ENCODE measurements at places on chromosomes 13 and 19.

DNA sequence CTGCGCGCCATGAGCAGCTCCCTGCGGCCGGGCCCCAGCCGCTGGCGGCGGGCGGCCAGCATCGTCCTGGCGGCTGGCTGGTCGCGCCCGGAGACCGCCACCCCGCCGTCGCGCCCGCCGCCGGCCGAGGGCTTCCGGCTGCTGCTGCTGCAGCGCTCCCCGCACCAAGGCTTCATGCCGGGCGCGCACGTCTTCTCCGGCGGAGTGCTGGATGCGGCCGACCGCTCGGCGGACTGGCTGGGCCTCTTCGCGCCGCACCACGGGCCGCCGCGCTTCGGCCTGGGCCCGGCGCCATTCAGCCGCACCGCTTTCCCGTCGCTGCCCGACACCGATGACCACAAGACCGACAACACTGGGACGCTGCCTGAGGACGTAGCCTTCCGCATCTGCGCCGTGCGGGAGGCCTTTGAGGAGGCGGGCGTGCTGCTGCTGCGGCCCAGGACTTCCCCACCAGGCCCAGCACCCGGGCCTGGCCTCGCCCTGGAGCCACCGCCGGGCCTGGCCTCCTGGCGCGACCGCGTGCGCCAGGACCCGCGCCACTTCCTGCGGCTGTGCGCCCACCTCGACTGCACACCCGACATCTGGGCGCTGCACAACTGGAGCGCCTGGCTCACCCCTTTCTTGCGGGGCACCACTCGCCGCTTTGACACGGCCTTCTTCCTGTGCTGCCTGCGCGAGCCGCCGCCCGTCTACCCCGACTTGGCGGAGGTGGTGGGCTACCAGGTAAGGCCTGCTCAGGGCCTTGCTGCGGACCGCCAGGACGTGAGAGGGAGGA lies 518 bp downstream of the NUDT19 start:
- DNase-seq = peak; percentile 70

DNA sequence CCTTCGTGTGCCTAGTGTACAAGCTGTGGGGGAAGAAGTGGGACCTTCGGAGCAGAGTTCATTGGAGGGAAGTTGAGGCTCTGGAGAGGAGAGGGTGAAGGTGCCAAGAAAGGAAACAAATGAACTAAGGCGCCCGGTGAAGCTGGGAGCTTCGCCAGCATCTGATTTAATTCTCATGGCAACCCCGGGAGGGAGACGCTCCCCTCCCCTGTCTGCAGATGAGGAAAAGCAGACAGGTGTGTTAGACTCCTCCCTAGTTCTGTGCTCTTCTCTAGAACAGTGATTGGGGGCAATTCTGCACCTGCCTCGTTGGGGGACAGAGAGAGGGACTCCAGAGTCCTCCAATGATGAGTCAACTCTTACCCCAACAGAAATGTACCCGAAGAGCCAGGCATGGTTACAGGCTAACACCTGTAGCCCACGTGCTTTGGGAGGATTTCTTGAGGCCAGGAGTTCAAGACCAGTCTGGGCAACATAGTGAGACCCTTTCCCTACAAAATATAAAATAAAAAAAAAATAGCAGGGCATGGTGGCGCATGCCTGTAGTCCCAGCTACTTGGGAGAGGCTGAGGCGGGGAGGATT lies 4.2 kb downstream of the SSC5D start:
- DNase-seq = peak; percentile 56

DNA sequence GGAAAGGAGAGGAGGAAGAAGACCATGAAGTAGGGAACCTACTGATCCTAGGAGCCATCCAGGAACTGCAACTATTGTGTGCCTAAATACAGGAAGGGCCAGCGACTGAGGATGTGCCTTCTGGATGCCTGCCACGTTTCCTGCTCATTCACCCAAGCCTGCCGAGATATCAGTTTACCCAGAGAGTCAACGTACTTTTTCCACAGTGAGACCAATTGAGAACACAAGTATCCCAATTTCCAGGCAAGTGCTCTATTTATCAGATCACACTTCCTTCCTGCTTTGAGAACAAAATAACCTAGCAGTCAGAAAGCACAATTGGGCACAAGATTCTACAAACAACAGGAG lies 122.4 kb downstream of the AKAP11 start:
- DNase-seq = no peak

DNA sequence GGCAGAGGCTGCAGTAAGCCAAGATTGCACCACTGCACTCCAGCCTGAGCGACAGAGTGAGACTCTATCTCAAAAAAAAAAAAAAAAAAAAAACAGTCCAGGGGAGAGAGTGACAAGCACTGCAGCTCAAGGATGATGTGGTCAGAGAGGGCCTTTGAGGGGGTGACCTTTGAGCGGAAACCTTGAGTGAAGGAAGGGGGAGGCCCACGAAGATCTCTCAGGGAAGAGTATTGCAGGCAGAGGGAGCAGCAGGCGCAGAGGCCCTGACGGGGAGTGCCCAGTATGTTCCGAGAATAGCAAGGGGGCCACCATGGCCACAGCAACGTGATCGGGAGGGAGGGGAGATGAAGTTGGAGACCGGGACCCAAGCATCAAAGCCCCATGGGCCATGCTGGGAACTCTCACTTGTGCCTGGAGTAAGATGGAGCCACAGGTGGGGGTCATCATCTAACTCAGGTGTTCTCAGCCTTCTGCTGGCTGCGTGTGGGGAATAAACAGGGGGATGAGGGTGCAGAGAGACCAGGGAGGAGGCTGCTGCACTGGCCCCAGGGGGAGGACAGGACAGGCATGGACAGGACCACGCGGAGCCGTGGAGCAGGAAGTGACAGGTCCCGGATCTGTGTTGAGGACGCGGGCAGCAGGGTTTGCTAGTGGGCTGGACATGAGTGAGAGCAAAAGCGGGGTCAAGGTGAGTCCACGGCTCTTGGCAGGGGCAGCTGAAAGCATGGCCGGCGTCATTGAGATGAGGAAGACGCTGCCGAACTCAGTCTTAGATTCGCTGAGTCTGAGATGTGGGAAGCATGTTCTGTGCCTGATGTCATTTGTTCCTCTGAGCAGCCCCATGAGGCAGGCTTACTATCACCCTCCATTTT lies 60.4 kb downstream of the DPF1 start:
- no peak for DNase-seq

DNA sequence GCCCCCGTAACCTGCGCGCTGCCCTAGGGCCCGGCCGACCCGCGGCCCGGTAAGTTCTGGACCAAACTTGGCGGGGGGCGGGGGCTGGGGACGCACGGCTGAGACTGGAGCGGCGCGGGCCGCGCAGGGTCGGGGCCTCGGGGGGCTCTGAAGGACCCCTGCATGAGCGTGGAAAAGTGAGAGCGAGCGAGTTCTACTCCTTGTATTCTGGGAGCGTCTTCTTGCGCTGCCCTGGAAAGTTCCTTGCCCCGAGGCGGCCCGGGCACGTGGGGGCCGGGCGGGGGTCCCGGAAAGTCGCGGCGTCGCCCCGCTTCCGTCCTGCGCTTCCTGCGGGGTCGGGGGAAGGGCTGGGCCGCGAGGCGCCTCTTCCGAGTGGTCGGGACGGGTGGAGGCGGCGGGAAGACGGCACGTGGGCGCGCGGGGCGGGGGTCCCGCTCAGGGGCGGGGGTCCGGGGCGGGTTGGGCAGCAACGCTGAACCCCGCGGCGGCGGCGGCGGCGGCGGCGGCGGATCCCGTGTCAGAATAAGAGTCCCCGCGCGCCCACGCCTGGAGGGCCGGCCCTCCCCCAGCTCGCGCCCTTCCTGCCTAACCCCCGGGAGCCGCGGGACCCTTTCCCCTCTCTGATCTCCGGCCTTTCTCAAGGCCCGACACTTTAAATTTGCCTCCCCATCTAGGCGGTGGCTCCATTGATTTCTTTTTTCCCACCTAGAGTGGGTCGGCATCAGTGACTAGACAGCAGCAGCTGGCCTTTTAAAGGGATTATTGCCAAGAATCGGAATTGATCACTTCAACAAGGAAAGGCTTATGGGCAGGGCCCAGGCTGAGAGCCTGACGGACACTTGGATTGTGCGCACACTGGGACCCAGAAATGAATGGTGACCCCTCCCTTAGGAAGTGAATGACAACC lies 749 bp downstream of the GATAD2A start:
- DNase-seq = peak; percentile 53

GRCh38 chr19:35404879-35405622 lies 34.2 kb downstream of the GPR42 start:
- no peak for DNase-seq

DNA sequence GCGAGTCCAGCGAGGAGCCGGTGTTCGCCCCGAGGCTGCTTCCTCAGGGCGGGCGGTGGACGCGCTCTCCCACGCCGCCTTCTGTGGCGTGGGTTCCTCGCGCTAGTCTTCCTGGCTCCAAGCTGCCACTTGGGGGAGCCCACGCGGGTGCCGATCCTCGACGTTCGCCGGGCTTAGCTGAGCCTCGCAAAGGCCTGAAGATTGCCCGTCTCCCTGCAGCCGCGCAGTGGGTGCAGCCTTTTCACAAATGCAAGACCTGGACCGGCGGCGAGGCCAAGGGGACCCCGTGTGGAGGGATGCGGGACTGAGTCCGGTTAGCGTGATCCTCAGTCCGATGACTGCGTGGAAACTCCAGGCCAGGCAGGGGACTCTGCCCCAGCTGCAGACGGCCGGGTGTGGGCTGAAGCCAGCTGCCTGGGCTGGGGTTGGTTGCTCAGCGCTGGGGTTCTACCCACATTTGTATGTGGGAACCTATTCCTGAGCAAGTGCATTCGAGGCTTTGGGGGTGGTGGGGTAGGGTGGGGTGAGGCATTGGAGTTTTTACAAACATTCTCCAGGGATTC lies 16.6 kb upstream of the LRP3 start:
- DNase-seq = peak; percentile 45

DNA sequence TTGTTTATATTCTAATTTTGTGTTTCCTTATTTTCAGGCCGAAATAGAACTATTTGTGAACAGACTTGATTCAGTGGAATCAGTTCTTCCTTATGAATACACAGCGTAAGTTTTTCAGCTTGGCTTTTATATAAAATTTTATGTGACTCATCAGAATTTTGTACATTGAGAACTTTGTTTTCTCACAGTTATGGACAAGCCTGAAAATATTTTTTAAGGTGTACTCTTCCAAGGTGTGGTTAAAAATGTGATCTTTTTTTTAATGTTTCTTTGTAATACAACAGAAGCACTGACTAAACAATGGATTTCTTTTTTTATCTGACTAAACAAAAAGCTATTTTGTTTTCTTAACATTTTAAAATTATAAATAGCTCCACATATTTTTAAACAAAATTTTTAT lies 16.3 kb downstream of the TM9SF2 start:
- DNase-seq = no peak

DNA sequence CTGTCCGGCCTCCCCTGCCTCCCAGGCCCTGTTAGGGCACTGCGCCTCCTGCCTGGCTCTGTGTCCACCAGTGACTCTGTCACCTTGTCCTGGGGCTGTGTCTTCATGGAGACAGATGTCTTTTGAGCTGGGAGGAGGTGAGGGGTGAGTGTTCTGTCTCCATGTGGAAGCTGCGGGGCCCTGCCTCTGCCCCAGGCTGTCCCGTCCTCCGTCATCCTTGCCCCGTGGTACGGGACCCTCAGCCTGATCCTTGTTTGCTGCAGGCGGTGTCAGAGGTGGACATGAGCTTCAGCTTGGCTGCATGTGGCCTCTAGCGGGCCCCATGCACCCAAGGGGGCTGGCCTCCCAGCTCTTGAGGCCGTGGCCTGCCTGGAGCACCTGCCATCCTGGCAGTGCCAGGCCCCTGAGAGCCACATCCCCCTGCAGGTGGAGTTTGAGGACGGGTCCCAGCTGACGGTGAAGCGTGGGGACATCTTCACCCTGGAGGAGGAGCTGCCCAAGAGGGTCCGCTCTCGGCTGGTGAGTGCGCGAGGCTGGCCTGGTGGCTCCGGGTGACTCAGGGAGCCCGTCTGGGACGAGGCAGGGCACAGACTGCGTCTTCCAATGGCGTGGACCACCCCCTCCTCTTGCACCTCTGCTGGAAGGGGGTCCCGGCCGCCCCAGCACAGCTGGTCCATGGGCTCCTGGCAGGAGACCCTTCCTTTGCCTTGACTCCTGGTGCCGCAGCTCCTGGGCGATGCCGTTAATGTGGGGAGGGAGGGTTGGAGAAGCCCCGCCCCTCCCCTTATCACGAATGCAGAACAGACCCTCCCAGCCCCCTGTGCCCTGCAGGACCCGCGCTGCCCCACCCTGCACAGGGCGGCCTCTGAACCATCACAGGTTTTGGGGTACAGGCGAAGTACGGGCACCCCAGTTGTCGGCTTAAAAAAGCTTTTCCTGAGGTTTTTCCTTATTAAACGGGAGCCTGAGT lies 181.3 kb downstream of the KDM4B start:
- no peak for DNase-seq

GRCh38 chr13:107743983-107744382 lies 471.4 kb downstream of the LIG4 start:
- no peak for DNase-seq

GRCh38 chr19:27744926-27745768 lies 1467.8 kb downstream of the UQCRFS1 start:
- DNase-seq = no peak

DNA sequence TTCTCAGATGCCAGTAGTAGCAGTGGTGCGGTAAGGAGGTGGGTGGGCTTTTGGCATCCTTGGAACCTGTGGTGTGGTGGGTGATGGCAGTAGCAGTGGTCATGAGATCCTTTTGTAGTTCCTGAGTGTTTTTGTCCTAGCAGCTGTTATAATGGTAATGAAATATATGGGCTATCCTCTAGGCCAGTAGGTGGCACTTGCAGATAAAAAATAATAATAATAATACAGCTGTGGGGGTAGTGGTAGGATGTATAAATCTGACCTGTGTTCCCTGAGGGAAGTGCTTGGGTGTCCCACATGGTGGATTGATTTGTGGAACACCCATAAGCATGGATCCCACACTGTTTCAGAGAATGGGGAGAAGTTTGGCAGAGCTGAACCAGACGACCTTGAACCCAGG lies 334.0 kb downstream of the SLITRK5 start:
- DNase-seq = no peak

DNA sequence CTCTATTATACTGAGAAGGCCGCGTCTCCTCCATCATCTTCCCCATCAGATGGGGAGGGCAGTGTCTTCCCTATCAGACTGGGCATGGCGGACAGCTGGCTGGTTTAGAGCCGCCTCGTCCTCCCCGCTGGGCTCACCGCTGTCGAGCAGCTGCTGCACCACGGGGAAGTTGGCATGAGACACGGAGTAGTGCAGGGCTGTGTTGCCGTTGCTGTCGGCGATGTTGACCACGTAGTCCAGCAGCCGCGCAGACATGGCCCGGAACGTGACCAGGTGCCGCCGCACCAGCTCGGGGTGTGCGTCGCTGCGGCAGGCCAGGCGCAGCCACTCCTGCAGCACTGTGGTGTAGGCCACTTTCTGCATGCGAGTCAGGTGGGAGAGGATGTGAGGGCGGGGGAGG lies 18.8 kb upstream of the SPC24 start:
- DNase-seq = no peak

GRCh38 chr19:45442778-45443461 lies 19.2 kb upstream of the ERCC1 start:
- DNase-seq = no peak

- DNase-seq = peak; percentile 46
Observed at GRCh38 chr19:47495478-47496372, 11.7 kb upstream of the KPTN start.

GRCh38 chr13:92896842-92897241 lies 329.8 kb upstream of the GPC6 start:
- DNase-seq = peak; percentile 37

GRCh38 chr13:33489563-33489962 lies 204.0 kb upstream of the STARD13 start:
- DNase-seq = no peak

GRCh38 chr19:44848812-44849447 lies 2.8 kb downstream of the NECTIN2 start:
- DNase-seq = no peak
